ENCODE measurements at places on chromosomes 5 and 9. TPM values are rescaled to one million over a fixed set of nuclear protein-coding genes. Genes with fewer than 3 reads are reported as not detected.

NDFIP1 gene
- polyA plus RNA-seq, result 52.8 TPM

PPP3R2 gene
- polyA plus RNA-seq, result not detected

LCN9 gene
- not detected for polyA plus RNA-seq

DNA sequence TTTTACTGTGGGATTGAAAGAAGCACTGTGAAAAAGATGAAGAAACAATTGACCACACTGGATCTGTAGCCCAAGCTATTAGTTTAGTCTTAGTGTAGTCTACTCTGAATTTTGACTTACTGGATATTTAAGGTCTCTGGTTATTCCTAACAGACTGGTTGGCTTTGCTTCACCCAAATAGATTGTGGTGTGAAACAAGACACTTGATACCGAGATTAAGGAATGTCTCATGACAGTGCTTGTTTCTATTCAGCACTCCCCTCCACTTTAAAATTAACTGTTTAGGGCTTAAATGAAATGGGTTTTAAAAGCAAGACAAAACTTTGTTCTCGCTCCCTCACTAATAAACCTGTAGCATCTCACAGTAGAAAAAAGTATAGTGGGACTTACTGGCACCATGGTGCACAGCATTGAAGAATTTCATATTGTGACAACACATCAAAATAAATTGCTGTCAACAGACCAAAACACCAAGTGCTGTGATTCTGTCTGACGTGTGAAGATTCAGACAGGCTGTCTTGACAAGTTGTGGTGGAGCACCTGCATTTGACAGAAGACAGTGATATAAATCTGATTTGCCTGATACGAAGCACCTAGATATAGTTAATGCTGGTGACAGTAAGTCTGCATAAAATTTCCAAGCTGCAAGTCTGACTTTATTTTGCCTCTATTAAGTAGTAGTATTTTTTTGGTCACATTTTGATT lies 73.1 kb downstream of the PBX3 start:
- peak overlapping the region; percentile 55 for H3K27ac ChIP-seq
- no peak for DNase-seq
- peaks cover 37% of the 10 kb centered on the region for H3K4me1 ChIP-seq
- H3K27me3 ChIP-seq, result no peaks in the 10 kb centered on the region

DNA sequence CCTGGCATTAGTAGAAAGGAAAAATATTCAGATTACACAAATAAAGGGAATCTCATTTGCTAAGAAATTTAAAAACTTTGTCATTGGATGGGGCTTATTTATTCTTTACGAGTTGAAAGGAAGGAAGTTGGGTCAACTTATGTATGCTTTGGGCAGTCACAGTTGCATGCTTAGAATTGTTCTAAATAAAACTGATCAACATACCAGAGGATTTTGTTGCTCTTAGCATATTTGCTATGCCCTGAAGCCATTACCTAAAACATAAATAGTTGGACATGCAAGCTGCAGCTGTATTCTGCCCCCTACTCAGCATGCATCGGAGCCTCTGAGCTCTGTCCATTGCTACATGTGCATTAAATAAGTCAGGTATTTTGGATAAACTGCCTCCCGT lies 172.7 kb upstream of the MEF2C start:
- no peak for DNase-seq
- no peaks in the 10 kb centered on the region for H3K27me3 ChIP-seq
- no peaks in the 10 kb centered on the region for H3K36me3 ChIP-seq
- no peak overlapping the region for H3K4me3 ChIP-seq
- no peaks in the 10 kb centered on the region for H3K4me1 ChIP-seq
- no peak overlapping the region for H3K27ac ChIP-seq

GRCh38 chr5:107337281-107337680 lies 333.5 kb downstream of the EFNA5 start:
- no peaks in the 10 kb centered on the region for H3K27me3 ChIP-seq
- H3K27ac ChIP-seq, result no peak overlapping the region
- no peak overlapping the region for H3K4me3 ChIP-seq
- H3K4me1 ChIP-seq, result no peaks in the 10 kb centered on the region

- H3K27me3 ChIP-seq, result no peaks in the 10 kb centered on the region
- H3K36me3 ChIP-seq, result no peaks in the 10 kb centered on the region
- DNase-seq, result no peak
- H3K27ac ChIP-seq, result no peak overlapping the region
These were observed 48.5 kb upstream of the BNC2 start for GRCh38 chr9:16918920-16919319.

- no peak overlapping the region for H3K4me3 ChIP-seq
- no peaks in the 10 kb centered on the region for H3K4me1 ChIP-seq
- H3K36me3 ChIP-seq, result no peaks in the 10 kb centered on the region
- no peaks in the 10 kb centered on the region for H3K27me3 ChIP-seq
These were observed 10.0 kb upstream of the SHISAL2B start for GRCh38 chr5:64680289-64680688.

GRCh38 chr5:107388141-107388861 lies 282.4 kb downstream of the EFNA5 start:
- H3K4me1 ChIP-seq, result peaks cover 6% of the 10 kb centered on the region
- no peak for DNase-seq
- peak overlapping the region; percentile 74 for H3K27ac ChIP-seq
- H3K4me3 ChIP-seq, result no peak overlapping the region
- no peaks in the 10 kb centered on the region for H3K36me3 ChIP-seq

DNA sequence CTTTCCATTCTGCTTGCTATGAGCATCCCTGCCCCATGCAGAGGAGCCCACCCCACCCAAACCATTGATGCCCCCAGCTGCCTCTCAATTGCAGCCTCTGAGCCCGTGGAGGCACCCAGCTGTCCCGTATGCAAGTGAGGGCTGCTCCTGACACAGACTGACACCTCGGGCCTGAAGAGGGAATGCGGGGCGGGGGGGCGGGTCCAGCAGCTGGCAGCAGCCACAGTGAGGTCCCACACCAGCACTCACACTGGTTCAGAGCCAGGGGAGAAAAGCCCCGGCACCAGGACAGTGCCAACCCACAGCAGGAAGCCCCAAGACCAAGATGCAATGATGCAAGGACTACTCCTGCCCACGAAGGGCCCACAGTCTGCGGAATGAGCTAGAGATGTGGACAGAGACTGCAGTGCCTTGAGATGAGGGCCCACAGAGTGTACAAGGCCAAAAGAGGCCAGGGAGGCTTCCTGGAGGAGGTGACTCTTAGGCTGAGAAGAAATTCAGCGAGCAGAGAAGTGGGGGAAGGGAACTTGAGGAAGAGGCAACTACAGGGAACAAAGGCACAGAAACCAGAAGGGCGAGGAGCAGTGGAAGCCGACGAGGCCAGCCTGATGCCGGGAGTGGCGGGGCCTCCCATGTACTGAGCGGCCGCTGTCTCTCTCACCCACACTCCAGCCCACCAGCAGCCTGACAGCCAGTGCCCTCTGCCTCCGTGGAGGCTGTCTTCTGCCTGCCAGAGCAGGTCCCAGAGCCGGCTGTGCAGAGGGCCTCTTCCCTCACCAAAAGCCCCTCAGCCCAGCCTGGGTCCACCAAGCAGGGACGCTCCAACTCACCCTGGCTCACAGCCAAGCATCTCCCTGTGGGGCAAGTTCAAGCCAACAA lies 9.2 kb downstream of the EEIG1 start:
- H3K27ac ChIP-seq, result peak overlapping the region; percentile 81
- no peaks in the 10 kb centered on the region for H3K27me3 ChIP-seq
- peaks cover 65% of the 10 kb centered on the region for H3K4me1 ChIP-seq
- H3K36me3 ChIP-seq, result no peaks in the 10 kb centered on the region
- peak; percentile 5 for DNase-seq
- no peak overlapping the region for H3K4me3 ChIP-seq

DNA sequence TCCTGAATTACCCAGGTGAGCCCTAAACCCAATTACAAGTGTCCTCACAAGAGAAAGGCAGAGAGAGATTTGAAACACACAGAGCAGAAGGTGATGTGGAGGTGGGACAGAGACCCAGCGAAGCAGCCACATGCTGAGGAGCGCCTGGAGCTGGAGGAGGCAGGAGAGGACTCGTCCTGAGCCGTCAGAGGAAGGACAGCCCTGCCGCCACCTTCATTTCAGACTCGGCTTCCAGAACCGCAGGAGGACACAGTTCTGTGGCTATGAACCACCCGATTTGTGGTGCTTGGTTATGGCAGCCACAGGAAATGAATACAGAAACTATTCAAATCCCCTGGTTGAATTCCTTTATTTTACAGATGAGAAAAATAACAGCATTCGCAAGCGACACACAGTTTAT lies 16.4 kb upstream of the FBP1 start:
- no peaks in the 10 kb centered on the region for H3K36me3 ChIP-seq
- H3K27ac ChIP-seq, result no peak overlapping the region
- H3K4me3 ChIP-seq, result no peak overlapping the region
- H3K4me1 ChIP-seq, result no peaks in the 10 kb centered on the region
- H3K27me3 ChIP-seq, result no peaks in the 10 kb centered on the region

- no peaks in the 10 kb centered on the region for H3K27me3 ChIP-seq
- H3K4me3 ChIP-seq, result no peak overlapping the region
- peaks cover 11% of the 10 kb centered on the region for H3K4me1 ChIP-seq
- DNase-seq, result no peak
These were observed 3.6 kb downstream of the SUSD3 start for GRCh38 chr9:93061791-93062763.

GRCh38 chr9:94445863-94446262 lies 109.0 kb upstream of the PCAT7 start:
- no peaks in the 10 kb centered on the region for H3K4me1 ChIP-seq
- no peak overlapping the region for H3K27ac ChIP-seq
- H3K4me3 ChIP-seq, result no peak overlapping the region
- H3K27me3 ChIP-seq, result no peaks in the 10 kb centered on the region

DNA sequence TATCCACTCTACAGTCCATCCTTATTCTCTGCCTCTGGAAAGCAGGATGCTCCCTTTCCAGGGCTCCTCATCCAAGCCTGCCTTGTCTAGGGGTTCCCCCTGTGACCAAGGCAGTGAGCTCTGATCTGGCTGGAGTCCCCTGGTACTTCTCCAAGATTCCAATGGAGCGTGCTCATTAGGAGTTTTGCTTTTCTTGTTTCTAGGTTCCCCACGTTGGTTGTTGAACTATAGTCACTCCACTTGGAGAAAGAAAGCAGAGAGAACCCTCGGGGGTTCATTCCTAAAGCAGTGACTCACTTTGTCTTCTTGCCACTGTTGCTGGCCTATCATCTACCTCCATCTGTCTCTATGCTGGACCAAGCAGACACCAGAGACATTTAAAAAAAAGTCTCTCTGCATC lies 192.6 kb downstream of the TLE4 start:
- DNase-seq, result peak; percentile 19
- no peaks in the 10 kb centered on the region for H3K36me3 ChIP-seq
- peaks cover 8% of the 10 kb centered on the region for H3K27me3 ChIP-seq
- no peak overlapping the region for H3K27ac ChIP-seq
- peaks cover 9% of the 10 kb centered on the region for H3K4me1 ChIP-seq

GRCh38 chr9:115591584-115591984 lies 473.6 kb upstream of the TNC start:
- DNase-seq, result no peak
- H3K27ac ChIP-seq, result no peak overlapping the region
- no peaks in the 10 kb centered on the region for H3K4me1 ChIP-seq

DNA sequence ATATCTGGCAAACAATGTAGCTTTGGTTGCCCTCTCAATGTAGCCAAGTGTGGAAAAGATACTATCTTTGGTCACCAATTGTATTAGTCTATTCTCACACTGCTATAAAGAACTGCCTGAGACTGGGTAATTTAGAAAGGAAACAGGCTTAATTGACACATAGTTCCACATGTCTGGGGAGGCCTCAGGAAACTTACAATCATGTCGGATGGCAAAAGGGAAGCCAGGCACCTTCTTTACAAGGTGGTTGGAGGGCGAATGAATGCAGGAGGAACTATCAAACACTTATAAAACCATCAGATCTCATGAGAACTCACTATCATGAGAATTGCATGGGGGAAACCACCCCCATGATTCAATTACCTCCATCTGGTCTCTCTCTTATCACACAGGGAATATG lies 133.1 kb upstream of the TBCA start:
- H3K4me1 ChIP-seq, result no peaks in the 10 kb centered on the region
- no peak overlapping the region for H3K4me3 ChIP-seq
- no peak for DNase-seq
- H3K27ac ChIP-seq, result no peak overlapping the region

DNA sequence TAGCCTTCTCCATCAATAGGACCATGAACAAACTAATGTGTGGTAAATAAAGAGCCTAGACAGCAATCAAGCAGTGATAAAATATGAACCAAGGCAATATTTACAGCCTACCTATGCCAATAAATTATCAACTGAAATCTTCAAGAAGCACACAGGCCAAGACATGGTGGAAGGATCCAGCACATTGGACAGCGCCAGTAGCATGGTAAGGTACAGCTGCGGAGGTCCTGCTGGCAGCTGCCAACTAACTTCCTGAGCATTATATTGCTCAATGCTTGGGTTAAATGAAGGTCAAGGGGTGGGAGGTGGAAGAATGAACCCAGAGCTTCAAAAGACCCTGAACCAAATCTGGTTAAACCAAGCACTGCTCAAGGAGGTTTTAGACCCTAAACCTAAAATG lies 16.5 kb upstream of the SPDL1 start:
- H3K27ac ChIP-seq, result no peak overlapping the region
- no peaks in the 10 kb centered on the region for H3K4me1 ChIP-seq
- no peak overlapping the region for H3K4me3 ChIP-seq
- no peaks in the 10 kb centered on the region for H3K27me3 ChIP-seq

- no peak for DNase-seq
- no peak overlapping the region for H3K4me3 ChIP-seq
- no peaks in the 10 kb centered on the region for H3K36me3 ChIP-seq
These were observed 24.8 kb upstream of the ALDH1A1 start for GRCh38 chr9:72977670-72978069.

DNA sequence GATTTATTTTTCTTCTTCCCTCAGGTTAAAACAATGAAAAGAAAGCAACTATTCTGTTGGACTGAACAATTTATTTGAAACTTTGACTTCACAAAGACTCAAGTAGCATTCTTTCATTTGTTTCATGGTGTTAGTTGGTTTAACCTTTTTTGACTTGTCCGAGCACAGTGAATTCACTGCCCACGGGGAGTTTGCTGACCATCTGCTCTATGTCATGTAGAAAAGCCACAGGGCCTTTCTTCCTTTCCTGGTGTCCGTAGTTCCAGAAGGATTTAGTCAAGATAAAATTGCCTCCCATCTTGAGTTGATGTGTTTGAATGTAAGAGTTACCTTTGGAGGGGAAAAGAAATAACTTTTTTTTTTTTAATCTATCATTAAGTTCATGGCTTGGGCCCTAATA lies 55.1 kb upstream of the ZNF608 start:
- H3K4me1 ChIP-seq, result peaks cover 13% of the 10 kb centered on the region
- no peaks in the 10 kb centered on the region for H3K36me3 ChIP-seq
- H3K27ac ChIP-seq, result no peak overlapping the region
- DNase-seq, result no peak
- H3K27me3 ChIP-seq, result no peaks in the 10 kb centered on the region
- H3K4me3 ChIP-seq, result no peak overlapping the region

DNA sequence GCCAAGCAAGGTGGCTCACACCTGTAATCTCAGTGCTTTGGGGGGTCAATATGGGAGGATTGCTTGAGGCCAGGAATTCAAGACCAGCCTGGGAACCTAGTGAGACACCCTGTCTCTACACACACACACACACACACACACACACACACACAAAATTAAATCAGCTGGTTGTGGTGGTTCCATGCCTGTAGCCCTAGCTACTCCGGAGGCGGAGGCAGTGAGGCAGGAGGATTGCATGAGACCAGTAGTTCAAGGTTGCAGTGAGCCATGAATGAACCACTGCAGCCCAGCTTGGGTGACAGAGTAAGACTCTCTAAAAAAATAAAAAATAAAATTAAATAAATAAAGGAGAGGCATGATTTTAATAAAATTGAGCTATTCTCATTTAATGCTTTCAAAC lies 13.1 kb downstream of the CEMIP2 start:
- H3K27ac ChIP-seq, result no peak overlapping the region
- DNase-seq, result no peak
- H3K27me3 ChIP-seq, result no peaks in the 10 kb centered on the region

All from heart right ventricle (tissue), 16 donors.